ENCODE measurements at places on chromosomes 1 and 21.

- DNase-seq = no peak
Measured at GRCh38 chr1:41791667-41792484, 126.8 kb downstream of the HIVEP3 start.

DNA sequence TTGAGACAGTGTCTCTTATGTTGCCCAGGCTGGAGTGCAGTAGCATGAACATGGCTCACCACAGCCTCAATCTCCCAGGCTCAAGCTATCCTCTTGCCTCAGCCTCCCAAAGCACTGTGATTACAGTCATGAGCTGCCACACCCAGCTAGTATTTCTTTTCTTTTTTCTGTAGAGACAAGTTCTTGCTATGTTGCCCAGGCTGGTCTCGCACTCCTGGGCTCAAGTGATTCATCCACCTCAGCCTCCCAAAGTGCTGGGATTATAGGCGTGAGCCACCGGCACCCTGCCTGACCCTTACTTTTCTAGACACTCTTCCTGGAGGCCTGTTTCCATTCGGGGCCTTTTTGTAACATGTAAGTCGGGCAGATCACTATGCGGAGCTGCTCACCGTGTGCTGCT is 30.1 kb upstream of the SRP9 start:
- no peak for DNase-seq

- DNase-seq = peak; percentile 66
Measured at GRCh38 chr1:27884006-27884954, 11.9 kb downstream of the THEMIS2 start.

DNA sequence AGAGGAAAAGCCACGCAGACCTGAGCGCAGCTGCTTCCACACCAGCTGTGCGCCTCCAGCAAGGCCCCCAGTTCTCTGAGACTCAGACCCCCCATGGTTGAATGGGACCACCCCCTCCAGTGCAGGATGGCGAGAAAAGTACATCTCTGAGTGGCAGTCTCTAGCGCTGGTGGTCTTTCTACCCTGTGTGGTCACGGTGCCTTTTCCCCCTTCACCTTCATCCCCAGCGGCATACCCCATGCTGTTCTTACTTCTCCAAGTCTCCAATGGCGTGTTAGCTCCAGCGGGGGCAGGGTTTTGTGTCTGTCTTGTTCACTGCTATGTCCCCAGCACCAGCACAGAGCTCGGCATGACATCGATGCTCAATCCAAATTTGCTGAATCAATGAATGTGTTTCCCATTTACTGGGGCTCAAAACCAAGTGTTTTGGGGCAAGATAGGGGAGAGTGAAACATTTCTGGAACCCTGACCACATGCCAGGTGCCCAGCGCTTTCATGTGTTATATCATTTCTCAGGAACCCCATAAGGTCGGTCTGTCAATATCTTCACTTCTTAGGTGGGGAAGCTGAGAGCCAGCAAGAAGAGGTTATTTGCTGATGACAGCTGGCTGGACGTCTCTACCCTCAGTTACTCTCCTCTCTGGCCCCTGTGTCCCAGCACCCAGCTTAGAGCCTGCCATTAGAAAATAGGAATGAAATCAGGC is 959 bp upstream of the SDC3 start:
- DNase-seq = peak; percentile 33

DNA sequence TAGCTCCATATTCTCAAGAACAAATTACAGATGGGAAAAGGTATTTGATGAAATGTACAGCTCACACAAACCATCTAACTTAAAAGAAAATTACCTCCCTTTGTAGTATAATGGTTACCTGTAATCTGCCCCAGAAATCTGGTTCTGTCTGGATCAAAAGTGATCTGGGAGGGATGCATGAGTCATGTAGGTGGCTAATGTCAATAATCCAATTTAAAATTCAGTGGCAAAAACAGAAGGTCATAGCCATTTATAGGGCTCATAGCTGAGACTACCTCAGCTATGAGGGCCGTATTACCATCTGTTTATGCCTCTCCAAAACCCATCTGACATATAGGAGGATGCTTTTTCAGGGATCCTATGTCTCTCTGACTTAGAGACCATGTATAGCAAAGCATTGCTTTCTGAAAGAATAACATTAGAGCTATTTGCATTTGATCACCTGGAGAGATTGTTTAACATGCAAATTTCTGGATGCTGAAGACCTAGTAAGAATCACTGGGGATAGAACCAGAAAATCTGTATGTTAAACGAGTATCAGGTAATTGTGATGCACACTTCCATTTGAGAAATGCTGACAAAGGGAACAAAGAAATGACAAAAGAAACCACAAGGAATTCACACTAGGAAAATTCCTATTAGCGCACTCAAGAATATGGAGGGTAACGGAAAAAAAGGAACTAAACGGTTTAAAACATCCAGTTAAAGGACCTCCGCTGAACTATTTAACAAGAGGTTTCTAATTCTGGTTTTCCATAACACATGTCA is 17.6 kb downstream of the PAXBP1 start:
- no peak for DNase-seq

GRCh38 chr1:89203166-89203565 is 4.4 kb upstream of the GBP4 start:
- no peak for DNase-seq

DNA sequence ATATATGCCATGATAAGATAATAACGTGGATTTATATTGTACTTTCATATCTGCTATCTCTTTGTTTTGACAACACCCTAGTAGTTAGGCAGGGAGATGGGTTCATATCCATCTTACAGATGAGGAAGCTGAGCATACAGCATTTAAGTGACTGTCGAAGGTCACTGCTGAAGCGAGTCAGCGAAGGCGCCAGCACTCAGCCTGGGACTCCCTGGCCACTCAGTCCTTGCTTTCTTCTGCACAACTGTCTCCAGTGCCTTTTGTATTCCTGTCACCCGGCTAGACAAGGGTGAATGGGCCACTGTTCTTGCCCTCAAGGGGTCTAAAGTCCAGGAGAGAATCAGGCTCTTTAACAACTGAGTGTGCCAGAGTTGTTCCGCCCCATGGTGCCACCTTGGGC is 3.1 kb downstream of the ARHGEF10L start:
- DNase-seq = no peak

GRCh38 chr1:16026723-16027484 is 5.1 kb downstream of the CLCNKA start:
- peak; percentile 57 for DNase-seq

GRCh38 chr1:17860812-17861211 is 105.7 kb downstream of the ACTL8 start:
- no peak for DNase-seq

DNA sequence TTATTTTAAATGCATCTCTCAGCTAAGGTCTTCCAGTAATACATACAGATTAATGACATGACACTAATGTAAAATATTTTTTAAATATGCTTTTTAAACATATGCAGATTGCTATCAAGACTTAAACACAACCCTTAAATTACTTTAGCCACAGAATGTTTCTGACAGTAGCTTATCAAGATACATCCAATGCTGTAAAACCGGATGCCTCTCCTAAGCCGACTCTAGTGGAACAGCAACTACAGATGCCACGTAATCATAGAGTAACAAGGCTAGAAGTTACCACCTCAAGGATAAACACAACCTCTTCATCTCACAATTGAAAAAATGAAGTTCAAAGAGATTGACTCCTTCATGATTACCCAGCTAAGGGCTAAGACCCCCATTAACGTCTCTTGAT is 68.4 kb downstream of the ZZZ3 start:
- no peak for DNase-seq

DNA sequence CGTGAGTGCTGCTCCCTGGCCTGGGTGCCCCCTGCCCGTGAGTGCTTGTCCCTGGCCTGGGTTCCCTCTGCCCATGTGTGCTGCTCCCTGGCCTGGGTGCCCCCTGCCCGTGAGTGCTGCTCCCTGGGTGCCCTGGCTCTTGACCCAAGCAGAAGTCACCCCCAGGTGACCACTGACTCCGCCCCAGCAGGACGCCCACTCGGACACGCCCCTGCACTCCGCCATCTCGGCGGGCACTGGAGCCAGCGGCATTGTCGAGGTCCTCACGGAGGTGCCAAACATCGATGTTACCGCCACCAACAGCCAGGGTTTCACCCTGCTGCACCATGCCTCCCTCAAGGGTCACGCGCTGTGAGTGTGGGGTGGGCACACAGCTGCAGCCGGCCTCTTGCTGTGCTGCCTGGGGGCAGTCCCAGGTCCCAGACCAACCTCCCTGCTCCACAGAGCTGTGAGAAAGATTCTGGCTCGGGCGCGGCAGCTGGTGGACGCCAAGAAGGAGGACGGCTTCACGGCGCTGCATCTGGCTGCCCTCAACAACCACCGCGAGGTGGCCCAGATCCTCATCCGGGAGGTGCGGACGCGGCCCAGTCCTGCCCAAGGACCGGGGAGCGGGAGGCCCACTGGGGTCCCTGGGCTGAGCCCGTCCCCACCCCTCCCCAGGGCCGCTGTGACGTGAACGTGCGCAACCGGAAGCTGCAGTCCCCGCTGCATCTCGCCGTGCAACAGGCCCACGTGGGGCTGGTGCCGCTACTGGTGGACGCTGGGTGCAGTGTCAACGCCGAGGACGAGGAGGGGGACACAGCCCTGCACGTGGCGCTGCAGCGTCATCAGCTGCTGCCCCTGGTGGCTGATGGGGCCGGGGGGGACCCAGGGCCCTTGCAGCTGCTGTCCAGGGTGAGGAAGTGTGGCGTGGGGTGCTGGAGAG is 3.9 kb upstream of the MMP23B start:
- DNase-seq = peak; percentile 39

DNA sequence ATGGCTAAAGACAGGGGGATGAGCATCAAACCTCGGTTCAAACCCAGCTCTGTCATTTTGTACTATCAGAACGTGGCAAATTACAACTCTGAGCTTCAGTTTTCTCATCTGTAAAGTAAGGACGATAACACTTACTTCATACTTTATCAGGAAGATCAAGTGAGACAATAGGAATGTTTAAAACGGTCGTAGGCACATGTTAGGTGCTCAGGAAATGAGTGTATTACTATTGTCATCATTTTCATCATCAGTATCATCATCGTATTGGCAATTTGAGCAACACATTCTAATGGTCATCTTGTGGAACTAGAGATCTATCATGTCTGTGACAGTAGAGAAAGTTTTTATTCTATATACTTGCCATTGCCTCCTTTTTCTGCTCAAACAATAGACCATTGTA is 22.1 kb upstream of the GADD45A start:
- DNase-seq = no peak

GRCh38 chr1:3654549-3655281 is 2.4 kb downstream of the TP73 start:
- DNase-seq = peak; percentile 17

GRCh38 chr1:183259924-183260323 is 73.9 kb downstream of the LAMC2 start:
- DNase-seq = no peak

DNA sequence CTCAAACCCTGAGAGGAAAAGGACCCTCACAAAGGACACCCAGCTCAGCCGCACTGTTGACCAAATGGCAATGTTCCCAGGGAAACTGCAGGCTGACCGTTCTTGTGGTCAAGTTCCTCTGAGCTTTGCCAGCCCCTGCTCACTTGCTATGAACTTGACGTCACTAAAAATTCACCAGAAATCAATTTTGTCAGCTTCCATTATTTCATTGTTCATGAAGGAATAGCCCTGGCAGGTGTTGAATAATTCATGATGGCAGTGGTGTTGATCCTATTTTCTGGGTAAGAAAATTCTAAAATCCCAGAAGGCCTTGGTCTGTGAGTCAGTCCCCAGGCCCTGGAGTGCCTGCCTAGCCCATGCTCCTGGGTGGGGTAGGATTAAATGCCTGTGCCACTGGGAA is 318.9 kb downstream of the ZNF326 start:
- no peak for DNase-seq

- DNase-seq = peak; percentile 78
Measured at GRCh38 chr1:111192658-111193519, 7.6 kb downstream of the DENND2D start.

GRCh38 chr1:239587066-239587465 is 200.7 kb downstream of the CHRM3 start:
- no peak for DNase-seq

- DNase-seq = no peak
Measured at GRCh38 chr1:70348399-70349165, 5.9 kb downstream of the ANKRD13C start.

- no peak for DNase-seq
Measured at GRCh38 chr1:72498371-72498770, 216.0 kb upstream of the NEGR1 start.

DNA sequence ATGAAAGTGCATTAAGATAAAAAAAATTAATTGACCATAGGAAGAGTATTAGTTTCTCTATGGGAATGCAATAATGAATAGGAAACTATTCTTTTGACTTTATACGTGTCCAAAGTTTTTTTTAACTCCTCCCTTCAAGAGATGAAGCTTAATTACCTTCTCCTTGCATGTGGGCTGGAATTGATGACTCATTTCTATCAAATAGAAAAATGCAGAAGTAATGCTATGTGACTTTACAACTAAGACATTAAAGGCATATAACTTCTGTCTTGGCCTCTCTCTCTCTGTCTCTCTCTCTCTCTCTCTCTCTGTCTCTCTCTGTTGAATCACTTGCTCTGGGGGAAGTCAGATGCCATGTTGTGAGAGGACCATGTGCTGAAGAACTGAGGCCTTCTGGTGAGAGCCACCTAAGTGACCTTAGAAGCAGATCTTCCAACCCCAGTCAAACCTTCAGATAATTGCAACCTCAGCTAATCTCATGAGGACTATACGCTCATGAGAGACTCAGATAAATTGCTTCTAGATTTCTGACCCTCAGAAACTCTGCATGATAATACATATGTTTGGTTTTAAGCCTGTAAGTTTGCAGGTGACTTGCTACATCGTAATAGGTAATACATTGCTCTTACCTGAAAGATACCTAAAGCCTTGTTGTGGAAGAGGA is 414.2 kb downstream of the KCNT2 start:
- DNase-seq = no peak

- no peak for DNase-seq
Measured at GRCh38 chr1:64000021-64000420, 203.4 kb upstream of the UBE2U start.

DNA sequence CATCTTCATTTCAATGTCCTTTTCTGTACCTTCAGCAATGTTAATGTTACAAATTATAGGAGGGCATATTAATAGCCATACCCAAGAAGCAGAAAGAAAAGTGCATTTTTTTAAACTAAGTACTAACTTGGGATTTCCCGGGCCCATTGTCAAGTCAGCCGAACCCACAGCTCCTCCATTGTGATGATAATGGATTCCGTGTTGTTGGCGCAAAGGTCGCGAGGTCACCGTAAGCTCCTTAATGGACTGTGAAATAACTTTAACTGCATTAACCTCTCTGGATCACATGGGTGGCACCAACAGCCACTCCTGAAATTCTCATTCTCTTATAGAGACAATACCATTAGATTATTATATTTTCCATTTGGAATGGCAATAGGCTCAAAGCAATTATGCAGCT is 250.6 kb upstream of the RRP15 start:
- no peak for DNase-seq

DNA sequence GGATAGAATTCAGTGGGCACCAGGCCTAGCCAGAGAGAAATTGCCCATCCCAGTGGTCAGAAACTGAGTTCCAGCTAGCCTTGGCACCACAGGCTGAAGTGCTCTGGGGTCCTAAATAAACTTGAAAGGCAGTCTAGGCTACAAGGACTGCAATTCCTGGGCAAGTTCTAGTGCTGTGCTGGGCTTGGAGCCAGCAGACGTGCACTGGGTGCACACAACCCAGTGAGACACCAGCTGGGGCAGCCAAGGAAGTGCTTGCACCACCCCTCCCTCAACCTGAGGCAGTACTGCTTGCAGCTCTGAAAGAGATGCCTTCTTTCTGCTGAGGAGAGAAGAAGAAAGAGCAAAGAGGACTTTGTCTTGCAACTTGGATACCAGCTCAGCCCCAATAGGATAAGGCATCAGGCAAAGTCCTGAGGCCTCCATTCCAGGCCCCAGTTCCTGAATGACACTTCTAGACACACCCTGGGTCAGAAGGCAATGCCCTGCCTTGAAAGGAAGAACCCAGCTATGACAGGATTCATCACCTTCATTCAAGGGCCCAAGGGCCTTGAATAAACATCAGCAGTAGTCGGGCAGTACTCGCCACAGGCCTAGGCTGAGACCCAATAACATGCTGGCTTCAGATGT is 55.1 kb downstream of the OVGP1 start:
- DNase-seq = no peak
